ENCODE measurements at places on chromosomes 13 and 19. TPM values are rescaled to one million over a fixed set of nuclear protein-coding genes. Genes with fewer than 3 reads are reported as not detected.

- DNase-seq = no peak
- H3K4me1 ChIP-seq = peaks cover 32% of the 10 kb centered on the region
- peaks cover 6% of the 10 kb centered on the region for H3K36me3 ChIP-seq
- H3K4me3 ChIP-seq = no peak overlapping the region
- peak overlapping the region; percentile 28 for H3K27ac ChIP-seq
Observed at GRCh38 chr19:49871349-49871985, 4.1 kb upstream of the PNKP start.

GRCh38 chr13:41413872-41414271 lies 43.5 kb upstream of the RGCC start:
- no peak overlapping the region for H3K4me3 ChIP-seq
- no peak overlapping the region for H3K27ac ChIP-seq
- no peaks in the 10 kb centered on the region for H3K27me3 ChIP-seq
- H3K36me3 ChIP-seq = no peaks in the 10 kb centered on the region

GRCh38 chr13:46861959-46862358 lies 34.9 kb downstream of the HTR2A start:
- no peaks in the 10 kb centered on the region for H3K36me3 ChIP-seq
- no peak overlapping the region for H3K4me3 ChIP-seq

GRCh38 chr13:27551562-27551961 lies 68.8 kb downstream of the LNX2 start:
- no peak overlapping the region for H3K4me3 ChIP-seq
- peaks cover 31% of the 10 kb centered on the region for H3K36me3 ChIP-seq

- no peaks in the 10 kb centered on the region for H3K27me3 ChIP-seq
- H3K4me3 ChIP-seq = peak within 1 kb of the TSS; percentile 88
Observed at GRCh38 chr19:11964858-11965645, at the start of gene ZNF763. Gene ZNF763 (plus strand): TSS chr19:11965040. CDS start chr19:11965209, 169 bp downstream.

- no peak overlapping the region for H3K27ac ChIP-seq
- H3K36me3 ChIP-seq = no peaks in the 10 kb centered on the region
- no peak for DNase-seq
- peaks cover 20% of the 10 kb centered on the region for H3K27me3 ChIP-seq
Observed at GRCh38 chr13:98370806-98371515, 193.9 kb upstream of the RNF113B start.

DNA sequence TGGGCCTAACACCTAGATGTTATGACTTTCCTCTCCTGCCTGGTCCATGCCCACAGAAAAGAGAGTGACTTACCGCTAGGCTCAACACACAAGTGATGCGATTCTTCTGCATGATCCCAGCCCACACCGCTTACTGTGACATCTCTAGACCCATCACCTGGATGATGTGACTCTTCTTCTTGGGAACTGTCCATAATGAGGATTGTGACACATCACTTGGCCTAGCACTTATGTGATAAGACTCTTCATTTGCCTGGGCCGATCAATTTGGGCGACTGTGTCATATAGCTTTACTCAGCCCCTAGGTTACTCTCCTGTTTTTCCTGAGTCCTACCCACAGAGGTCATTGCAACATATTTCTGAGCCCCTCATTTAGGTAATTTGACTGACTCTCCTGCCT lies 19.9 kb upstream of the ZNF681 start:
- DNase-seq = no peak
- peaks cover 50% of the 10 kb centered on the region for H3K36me3 ChIP-seq
- H3K27ac ChIP-seq = no peak overlapping the region
- H3K27me3 ChIP-seq = no peaks in the 10 kb centered on the region
- H3K4me1 ChIP-seq = peaks cover 13% of the 10 kb centered on the region

DNA sequence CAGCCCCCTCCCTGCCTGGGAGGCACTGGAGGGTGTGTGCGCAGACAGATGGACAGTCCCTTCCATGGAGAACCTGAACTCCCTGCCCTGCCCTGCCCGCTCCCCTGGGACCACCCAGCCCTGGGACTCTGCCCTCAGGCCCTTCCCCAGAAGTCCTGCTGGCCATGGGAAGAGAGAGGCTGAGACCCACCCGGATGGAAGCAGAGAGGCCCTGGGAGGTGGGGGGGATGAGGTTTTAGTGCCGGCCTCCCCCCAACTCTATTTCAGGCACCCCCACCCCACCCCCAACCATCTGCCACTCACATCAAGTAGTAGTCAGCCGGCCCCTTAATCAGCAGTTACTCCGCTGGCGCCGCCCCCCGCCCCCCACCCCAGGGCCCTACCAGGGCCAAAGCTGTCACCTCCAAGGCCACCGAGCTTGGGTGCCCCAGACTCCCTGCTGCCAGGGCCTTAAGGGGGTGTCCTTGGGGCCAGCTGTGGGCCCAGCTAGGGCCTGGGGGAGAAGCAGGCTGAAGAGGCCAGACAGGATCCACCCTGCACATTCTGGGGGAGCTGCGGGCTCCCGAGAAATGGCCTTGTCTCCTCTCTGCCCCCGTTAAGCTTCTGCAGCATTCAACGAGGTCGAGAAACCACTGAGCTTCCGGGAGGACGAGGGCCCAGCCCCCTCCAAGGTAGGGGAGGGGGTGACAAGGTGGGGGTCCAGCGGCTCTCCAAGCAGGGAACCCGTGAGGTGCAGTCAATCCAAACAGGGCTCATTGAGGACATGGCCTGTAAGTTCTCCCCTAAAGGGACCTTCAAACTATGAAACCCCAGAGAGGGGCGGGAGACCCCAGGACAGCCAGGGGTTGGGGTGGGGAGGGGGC lies 17.4 kb downstream of the NMRK2 start:
- H3K27me3 ChIP-seq = no peaks in the 10 kb centered on the region
- H3K36me3 ChIP-seq = no peaks in the 10 kb centered on the region
- H3K4me3 ChIP-seq = peak overlapping the region; percentile 24
- H3K4me1 ChIP-seq = peaks cover 7% of the 10 kb centered on the region
- H3K27ac ChIP-seq = no peak overlapping the region

DNA sequence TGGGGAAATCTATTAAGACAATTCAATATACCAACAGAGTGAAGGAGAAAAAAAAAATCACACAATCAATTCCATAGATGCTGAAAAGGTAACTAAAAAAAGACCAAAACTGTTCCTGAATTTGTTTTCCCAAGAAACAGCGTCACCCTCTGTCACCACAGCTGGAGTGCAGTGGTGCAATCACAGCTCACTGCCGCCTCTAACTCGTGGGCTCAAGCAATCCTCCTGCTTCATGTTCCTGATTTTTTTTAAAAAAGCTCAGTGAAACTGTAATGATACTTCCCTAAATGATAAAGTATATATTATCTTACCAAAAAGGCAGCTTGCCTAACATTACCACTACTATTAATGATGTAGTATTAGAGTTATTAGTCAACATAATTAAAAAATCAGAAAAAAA lies 19.6 kb upstream of the ZFP14 start:
- H3K36me3 ChIP-seq = peaks cover 84% of the 10 kb centered on the region
- H3K4me1 ChIP-seq = no peaks in the 10 kb centered on the region
- no peak overlapping the region for H3K4me3 ChIP-seq
- no peak overlapping the region for H3K27ac ChIP-seq
- no peaks in the 10 kb centered on the region for H3K27me3 ChIP-seq
- DNase-seq = no peak

GRCh38 chr13:110505594-110505993 lies 55.9 kb downstream of the RAB20 start:
- no peaks in the 10 kb centered on the region for H3K4me1 ChIP-seq
- no peak overlapping the region for H3K27ac ChIP-seq
- peaks cover 4% of the 10 kb centered on the region for H3K27me3 ChIP-seq
- no peak overlapping the region for H3K4me3 ChIP-seq
- H3K36me3 ChIP-seq = no peaks in the 10 kb centered on the region

DNA sequence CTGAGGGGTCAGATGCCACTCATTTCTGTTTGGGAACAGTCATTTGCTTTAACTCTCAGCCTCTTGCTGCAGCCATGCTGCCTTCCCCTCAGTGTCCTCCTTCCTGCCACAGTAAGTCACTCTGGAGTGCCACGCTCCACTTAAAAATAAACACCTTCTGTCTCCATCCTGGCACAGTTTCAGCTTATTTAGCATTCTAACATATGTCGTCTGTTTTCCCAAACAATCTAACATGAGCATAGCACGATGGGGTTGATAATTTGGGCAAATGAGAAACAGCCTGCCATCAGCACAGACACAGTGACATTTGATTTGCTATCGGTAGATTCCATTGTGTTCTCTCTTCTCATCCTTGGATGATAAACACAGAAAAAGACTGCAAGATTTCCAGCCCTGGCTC lies 768.6 kb downstream of the UQCRFS1 start:
- H3K4me1 ChIP-seq = peaks cover 4% of the 10 kb centered on the region
- H3K27me3 ChIP-seq = no peaks in the 10 kb centered on the region
- no peaks in the 10 kb centered on the region for H3K36me3 ChIP-seq
- DNase-seq = no peak

RNF17 gene
- not detected for total RNA-seq

THSD1 gene
- 0.31 TPM for total RNA-seq

SYNGR4 gene
- total RNA-seq = not detected

NTF4 gene
- total RNA-seq = not detected

CD37 gene
- total RNA-seq = 131 TPM

CGB1 gene
- not detected for total RNA-seq

CEACAM5 gene
- total RNA-seq = not detected

AZU1 gene
- not detected for total RNA-seq

MAST1 gene
- total RNA-seq = 3.0 TPM

HSH2D gene
- total RNA-seq = 23.5 TPM

TRPC4 gene
- not detected for total RNA-seq

Data from activated CD8-positive, alpha-beta T cell treated with anti-CD3 and anti-CD28 coated beads for 36 hours (primary cell).